ENCODE measurements at places on chromosomes 7 and 10.

DNA sequence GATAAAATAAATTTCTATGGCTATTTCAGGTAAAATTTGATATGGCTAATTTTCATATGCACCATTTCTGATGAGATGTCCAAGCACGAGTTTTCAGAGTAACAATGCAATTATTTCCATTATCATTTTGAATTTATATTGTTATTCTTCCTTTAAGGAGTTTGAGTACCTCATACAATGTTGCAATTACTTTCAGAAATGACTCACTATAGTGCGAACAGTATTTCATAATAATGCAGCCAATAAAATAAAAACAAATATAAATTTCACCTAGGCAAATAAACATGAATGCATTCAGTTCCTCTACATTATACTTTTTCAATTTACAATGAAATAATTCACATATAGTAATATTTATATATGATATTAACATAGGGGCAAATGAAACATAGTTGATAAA lies 78.8 kb upstream of the LRRN3 start:
- no peak for DNase-seq

DNA sequence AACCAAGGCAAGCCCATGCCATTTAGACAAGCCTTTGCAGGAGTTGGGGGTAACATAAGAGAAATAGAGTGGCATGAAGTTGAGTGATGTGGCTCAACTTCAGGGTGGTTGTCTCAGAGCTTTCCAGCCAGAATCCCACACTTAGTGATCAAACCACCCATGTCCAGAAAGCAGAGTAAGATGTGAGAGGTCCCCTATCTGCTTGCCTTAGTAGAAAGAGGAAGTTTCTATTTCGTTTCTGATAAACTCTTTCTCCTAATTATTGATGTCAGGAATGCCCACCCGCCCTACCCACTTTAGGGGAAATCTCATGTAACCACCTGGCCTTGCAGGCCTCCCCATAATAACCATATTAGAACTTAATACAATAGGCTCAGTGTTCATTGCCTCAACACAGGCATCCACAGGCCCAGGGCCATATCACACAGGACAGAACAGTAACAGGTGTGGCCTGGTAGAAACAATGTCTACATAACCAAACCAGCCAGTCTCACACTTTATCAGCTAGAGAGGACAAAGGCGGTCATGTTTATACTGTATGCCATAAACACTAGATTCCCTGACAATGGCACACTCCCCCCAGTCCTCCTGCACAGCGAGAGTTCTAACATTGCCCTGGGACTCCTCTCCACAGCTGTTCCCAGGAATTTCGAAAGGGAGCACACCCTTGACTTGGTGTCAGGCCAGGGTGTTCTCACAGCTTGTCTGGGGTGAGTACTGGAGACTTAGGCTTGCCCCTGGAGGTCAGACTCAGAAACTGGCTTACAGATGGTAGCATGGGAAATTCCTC lies 364.4 kb downstream of the CXCL12 start:
- no peak for DNase-seq

GRCh38 chr10:6229746-6230145 lies 27.0 kb downstream of the PFKFB3 start:
- no peak for DNase-seq

- no peak for DNase-seq
Measured at GRCh38 chr7:131166066-131166465, 161.6 kb upstream of the MKLN1 start.

- no peak for DNase-seq
Measured at GRCh38 chr7:75951506-75951905, 36.6 kb downstream of the POR start.

DNA sequence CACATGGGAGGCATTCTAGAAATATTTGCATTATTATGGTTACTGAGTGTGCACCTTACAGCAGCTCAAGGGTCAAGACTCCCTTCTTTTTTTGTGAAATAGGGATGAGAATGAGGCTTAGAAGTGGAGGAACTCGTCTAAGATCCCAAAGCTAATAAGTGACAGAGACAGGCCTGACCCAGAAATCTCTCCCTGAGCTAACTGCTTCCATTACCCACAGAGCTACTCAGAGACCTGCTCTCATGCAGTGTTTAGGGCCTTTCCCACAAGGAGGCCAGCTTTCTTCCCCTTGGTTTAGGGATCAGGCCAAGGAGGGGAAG lies 301.7 kb downstream of the RPS24 start:
- DNase-seq: no peak

DNA sequence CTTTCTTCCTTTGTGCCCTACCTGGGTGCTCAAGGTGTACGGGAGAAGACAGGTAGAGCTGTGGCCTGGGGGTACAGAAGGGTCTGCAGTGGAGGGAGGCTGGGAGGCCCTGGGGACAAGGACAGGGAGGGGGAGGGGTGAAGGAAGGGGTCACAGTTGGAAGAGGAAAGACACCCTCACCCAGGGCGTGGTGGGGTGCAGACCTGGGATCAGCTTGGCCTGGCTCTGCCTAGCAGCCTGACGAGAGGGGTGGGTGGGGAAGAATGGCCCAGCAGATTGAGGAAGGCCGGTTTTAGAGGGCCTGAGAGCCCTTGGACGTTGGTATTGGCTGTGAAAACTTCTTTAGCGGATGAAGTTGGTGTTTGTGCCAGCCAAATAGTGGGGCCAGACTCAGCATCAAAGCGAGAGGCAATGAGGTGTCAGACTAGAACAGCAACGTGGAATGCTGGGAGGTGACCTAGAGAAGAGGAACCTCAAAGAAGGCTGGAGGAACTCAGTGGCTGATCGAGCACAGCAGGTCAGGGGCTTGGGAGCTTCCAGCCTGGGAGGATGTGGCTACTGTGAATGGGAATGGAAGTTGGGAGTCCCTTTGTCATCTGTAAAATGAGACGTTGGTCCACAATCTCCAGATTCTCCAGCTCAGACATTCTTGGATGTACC lies 18.1 kb upstream of the TRIM8 start:
- no peak for DNase-seq

DNA sequence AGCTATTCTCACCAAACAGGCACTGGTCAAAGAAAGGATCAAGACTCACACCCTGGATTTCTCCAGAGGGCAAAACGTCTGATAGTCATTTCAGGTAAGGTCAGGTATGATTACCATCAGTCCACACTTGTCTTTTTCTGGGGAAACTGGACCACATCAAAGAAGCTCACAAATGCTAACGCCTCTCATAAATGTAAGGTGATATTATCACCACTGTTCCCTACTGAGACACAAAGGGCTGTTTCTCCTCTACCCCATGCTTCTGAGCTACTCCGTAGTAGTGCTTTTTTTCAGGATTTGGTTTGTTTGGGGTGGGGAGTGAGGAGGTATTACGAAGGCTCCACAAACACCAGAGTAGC lies 51.6 kb downstream of the CREB3L2 start:
- DNase-seq: no peak

GRCh38 chr10:7345717-7346116 lies 65.1 kb downstream of the SFMBT2 start:
- DNase-seq: no peak

DNA sequence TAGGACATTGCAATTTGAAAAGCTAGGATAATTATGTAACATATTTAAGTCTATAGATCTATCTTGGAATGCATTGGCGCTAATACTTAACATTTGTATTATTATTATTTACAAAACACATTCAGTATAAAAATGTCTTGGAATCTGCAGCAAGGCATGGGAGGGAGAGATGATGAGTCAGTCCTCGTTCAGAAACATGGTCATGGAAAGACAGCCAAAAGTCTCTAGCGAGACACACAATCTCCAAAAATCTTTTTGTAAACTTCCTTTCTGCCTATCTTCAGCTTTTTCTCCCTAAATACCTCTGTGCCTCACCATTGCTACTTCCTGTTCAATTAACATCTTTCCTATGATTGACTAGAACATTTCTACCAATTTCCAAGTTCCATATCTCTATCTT lies 188.4 kb upstream of the CACNA2D1 start:
- no peak for DNase-seq

DNA sequence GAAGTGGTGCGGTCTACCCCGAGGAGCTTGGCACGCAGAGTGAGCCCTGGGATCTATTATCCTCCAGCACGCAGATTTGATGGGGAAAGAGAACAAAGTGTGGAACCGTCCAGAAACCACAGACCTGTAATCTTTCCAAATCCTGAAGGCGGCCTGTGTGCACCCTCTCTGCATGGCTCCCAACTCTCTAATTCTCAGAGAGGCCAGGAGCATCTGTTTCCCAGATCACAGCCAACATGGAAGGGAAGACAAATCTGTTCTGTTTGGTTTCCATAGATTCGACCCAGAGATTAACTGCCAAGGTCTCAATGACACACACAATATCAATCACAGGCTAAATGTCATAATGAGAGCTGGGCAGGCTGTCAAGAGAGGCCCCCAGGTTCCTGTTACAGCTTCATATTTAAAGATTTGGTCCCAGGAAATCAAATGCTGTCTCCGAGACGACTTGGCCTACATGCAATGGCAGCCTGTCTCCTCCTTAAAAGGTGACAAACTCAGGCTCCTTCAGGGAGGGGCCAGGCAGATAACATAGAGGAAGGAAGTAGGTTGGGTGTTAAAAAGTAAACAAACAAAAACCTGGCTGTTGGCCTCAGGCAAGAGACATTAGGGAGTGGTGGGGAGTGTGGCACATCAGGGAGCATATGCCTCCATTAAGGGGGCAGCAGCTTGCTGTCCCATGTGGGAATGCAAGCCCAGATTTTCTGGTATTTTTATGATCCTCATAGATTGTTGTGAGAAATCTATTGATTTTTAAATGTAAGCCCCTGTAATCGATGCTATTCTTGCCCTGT lies 48.8 kb upstream of the SAMD8 start:
- DNase-seq: no peak

GRCh38 chr10:132274986-132275385 lies 32.8 kb downstream of the STK32C start:
- DNase-seq: no peak

DNA sequence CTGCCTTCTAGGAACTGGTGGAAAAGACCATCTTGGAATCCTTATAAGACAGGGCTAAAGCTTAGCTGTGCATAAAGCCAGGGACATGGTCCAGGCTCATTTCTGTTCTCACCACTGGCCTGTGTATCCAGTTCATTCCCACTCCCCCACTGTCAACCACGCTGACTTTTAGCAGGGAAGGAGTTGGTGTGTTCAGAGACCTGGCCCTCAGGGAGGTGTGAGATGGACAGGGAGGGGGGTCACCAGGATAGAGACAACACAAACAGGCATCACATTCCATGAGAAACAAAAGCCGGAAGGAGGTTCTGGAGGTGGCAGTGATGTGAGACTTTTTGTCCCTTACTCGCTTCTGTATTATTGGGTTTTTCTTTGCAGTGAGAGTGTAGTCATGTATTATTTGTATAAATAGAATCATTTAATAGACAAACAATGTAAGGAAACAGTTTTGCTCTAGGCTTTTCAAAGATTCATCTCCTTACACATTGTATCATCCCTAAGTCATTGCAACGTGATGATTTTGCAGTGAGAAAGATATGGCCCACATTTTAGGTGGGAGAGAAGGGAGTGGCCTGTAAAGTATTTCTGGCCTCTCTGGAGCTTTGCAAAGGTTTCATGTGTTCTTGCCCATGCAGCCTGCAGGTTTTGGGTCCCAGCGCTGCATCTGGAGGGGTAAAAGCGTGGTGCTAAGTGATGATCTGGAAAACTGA lies 52.0 kb downstream of the EEPD1 start:
- no peak for DNase-seq

DNA sequence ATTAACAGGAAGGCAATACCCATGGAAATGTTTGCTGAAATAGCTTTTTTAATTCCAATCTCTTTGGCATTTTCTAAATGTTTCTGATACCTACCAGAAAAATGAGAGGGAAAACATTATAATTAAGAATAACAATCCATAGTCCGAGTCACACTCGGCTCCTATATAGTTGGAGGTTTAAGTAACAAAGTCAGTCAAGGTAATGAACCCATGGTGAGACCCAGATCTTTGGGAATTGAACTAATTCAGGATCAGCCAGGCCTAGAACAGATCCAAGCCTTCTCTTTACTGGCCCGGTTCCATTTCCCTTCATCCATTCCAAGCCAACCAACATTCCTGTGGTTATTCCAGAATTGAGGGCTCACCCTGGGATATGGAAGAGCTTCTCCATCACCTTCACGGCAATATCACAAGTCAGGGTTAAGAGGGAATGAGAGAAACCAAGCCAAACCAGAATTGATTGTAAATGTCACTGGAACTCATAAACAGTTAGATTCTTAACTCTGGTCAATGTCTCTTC lies 28.3 kb downstream of the ABCB4 start:
- DNase-seq: no peak

- no peak for DNase-seq
Measured at GRCh38 chr7:82665966-82666507, 222.5 kb upstream of the CACNA2D1 start.

- no peak for DNase-seq
Measured at GRCh38 chr10:73039635-73040034, 57.0 kb downstream of the P4HA1 start.

DNA sequence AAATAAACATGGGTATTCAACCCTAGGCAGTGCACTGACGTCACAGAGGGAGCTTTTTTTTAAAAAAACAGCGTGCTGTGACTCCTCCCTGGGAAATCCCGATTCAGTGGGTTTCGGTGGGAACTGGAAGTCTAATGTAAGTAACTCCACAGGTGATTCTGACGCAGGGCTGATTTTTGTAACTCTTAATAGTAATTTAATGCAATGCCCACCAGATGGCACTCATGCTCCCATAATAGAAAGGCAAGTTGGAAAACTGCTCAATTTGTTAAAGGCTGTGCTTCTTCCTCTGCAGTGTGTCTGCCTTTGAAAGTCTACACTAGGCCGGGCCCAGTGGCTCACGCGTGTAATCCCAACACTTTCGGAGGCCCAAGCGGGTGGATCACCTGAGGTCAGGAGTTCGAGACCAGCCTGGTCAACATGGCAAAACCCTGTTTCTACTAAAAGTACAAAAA lies 10.9 kb upstream of the RSU1 start:
- peak; percentile 80 for DNase-seq

GRCh38 chr10:72219235-72219814 lies 3.2 kb upstream of the ASCC1 start:
- no peak for DNase-seq

GRCh38 chr10:36506697-36507496 lies 618.5 kb upstream of the ANKRD30A start:
- no peak for DNase-seq

DNA sequence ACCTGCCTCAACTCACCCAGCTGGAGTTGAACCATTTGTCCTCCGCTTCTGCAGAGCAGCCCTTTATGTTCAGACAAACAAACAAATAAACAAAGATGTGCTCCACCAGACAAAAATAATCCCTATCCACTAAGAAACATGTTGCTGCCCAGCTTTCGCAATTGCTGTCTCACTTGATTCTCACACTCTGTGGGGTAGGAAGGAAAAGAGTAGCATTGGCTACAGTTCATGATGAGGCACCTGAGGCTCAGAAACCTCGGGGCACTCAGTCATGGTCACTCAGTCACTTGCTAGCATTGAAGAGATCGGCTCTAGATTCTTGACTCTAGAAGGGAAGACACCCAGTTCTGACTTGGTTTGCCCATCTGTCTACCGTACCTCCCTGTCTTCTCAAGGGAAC lies 88.0 kb upstream of the ZMIZ1 start:
- DNase-seq: no peak

GRCh38 chr10:2989292-2989947 lies 77.9 kb upstream of the PFKP start:
- no peak for DNase-seq
